ENCODE measurements at places on chromosomes 4 and X.

DNA sequence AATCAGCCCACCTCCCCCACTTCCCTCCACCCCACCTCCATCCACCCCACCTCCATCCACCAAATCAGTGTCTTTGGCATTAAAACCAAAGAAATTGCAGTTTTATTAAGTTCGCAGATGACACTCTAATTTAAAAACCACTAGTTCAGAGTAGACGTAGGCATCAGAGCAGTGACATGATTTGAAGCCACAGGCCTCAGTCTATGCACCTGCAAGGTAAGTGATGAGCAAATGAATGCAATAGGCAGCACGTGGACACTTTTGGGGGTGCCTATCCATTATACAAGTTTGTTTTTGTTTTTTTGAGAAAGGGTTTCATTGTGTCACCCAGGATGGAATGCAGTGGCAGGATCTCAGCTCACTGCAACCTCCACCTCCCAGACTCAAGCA, 88.0 kb upstream of the TRIM2 start:
- DNase-seq = no peak

DNA sequence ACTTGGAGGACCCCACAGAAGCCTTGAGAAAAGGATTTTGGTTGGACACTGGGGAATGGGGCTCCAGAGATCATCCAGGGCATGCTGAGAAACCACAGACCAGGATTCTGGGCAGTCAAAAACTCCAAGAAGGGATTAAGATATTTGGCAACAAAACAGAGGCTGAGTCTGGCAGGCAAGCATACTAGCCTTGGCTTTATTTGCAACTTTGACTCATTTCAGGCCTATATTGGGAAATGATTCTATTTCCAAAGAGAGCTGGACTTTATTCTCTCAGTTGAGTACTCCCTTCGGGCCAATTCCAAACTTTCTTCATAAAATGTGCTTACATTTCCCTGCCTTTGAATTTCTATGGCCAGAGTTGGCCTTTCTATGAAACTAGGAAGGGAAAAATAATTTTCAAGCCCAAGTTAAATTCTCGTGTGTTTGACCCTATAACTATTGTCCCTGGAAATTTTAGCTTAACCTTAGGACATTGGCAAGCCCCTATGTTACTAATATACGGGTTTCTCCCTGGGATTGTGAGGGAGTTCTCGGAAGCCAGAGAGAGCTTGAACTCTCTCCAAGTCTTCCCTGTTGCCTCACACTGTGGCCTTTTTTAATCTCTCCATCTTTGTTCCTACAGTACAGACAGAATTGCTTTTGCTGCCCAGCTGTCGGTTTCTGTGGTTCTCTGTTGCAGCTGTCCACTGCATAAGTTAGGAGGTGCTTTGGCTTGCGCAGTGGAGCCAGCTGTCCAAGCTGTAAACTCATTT, 112.6 kb upstream of the FAM9A start:
- no peak for DNase-seq

- no peak for DNase-seq
These were observed 15.3 kb upstream of the TASL start for GRCh38 chrX:30592831-30593230.

- no peak for DNase-seq
These were observed 824 bp downstream of the LRPAP1 start for GRCh38 chr4:3531318-3531878.

DNA sequence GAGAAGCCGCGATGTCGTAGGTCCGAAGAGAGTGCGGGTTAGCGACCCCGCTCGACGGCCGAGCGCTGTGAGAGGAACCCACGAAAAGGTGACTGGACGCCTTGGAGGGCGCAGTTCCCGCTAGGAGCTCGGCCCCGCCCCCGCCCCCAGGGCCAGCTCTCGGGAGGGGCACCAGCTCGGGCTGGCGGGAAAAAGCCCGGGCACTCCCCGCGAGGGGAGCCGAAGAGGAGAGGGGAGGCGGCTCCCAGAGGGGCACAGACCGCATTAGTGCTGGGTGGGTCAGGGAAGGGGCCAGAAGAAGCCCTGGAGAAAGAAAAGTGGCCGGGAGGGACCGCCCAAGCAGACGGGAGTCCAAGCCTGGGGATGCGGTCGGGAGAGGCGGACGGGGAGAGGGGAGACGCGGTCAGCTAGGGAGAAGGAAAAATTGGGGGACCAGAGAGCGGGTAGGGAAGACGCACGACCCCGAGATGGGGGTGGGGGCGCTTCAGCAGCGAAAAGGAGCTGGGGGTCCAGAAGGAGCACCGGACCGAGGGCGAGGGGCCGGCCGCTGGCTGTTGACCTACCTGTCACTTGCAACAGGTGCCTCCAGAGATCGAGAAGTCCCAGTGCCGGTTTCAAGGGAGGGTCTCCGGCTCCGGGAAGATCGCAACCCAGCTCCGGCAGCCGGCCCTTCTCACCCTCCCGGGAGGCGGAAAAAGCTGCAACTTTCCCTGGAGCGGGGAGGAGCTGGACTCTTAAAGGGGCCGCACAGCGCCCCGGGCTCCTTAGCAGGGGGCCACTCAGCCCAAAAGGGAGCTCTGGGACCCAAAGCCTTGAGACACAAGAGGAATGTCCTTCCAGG, at the start of gene SYTL4:
TSS of gene SYTL4 (minus strand) at position 681 of the 841 bp plus-strand sequence. CDS start 30,084 bp downstream, outside the sequence.
- no peak for DNase-seq

DNA sequence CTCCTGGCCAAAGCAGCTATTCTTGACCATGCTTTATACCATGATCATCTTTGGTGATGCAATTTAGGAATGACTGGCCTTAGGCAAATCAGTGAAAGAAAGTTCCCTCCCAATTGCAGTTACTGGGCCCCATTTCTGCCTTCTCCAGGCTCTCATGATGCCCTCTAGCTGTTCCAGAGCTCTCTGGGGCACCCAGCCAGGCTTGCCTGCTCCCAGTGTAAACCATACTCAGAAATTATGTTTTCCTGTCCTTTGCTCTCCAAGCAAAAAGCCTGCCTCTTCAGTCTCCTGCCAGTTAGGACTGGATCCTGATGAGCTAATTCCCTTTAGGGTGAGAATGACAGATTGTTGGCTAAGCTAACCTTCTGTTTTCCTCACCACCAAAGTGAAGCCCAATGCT, 85.3 kb upstream of the RBPJ start:
- DNase-seq = no peak

GRCh38 chr4:165079476-165079875, 25.8 kb downstream of the TRIM75 start:
- DNase-seq = no peak

DNA sequence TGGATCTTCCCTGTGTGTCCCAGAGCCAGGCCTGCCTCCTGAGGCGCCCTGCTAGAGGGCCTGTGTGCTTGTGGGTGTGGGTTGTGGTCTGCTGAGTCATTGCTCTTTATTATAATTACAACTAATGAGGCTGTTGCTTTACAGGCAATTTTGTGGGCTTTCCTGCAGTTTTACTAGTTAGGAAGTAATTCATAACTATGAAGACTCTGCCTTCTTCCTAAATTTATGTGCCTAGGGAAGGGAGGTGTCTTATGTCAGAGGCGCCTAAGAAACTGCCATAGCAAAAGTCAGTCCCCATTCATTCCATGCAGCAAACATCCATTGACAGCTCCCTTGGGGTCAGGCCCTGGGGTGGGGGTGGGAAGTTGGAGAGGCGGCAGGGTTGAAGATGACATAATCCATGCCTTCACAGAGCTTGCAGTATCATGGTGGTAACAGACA, 359.2 kb downstream of the IDS start:
- DNase-seq = no peak

DNA sequence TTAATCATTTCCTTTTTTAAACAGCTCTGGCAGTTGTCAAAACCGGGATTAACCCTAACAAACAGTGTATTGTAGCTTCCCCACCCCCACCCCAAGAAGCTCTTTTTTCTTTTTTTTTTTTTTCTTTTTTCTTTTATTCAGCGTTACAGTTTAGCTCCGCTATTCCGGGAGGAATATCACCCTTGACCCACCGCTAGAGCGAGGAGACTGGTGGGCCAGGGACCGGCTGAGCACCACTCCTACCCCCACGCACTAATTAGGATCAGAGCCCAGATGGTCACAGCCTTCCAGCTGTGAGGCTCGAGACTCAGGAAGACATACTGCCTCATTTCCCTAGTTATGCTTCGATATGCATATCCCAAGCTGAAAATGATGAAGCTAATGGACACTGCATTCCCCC, 2.0 kb downstream of the PARM1 start:
- no peak for DNase-seq

DNA sequence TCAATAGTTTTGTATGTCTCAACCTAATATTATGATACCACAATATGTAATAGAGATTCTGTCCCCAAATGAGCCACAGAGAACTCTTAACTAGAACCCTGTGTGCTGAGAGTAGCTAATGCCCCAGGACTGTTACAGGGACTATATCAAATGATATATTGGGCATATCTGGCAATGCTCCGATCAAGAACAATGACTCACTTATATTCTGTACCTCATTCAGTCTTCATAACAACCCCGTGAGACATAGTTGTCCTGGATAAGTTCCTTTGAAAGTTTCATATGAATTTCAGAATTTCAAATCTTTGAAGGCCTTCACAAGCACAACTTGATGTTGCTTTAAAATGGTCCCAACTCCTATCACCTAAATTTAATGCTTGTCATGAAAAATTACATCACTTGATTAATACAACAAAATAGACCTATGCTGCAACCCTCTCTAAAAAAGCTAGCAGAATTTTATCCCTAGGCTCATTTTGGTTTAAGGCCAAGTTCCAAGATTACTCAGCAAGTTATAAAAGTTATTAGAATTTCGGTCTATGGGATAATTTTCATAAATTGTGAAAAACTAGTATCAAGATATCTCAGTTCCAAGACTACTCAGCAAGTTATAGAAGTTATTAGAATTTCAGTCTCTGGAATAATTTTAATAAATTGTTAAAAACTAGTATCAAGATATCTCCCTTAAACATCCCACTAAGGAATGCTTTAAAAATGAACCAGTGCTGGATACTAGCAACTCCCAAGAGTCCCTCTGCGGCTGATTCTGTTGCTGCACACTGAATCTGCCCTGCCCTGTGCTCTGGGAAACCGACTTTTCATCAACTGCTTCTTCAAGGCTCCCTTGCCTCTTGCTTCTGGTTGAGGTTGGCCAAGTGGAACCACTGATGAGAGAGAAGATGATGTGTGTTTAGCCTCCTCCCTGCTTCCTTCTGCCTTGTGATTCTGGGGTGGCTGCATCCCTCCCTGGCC, 6.0 kb upstream of the ANXA3 start:
- DNase-seq = no peak

GRCh38 chr4:110170861-110171260, 27.6 kb downstream of the ELOVL6 start:
- no peak for DNase-seq

GRCh38 chr4:5467111-5467510, 241.2 kb downstream of the EVC2 start:
- DNase-seq = no peak

DNA sequence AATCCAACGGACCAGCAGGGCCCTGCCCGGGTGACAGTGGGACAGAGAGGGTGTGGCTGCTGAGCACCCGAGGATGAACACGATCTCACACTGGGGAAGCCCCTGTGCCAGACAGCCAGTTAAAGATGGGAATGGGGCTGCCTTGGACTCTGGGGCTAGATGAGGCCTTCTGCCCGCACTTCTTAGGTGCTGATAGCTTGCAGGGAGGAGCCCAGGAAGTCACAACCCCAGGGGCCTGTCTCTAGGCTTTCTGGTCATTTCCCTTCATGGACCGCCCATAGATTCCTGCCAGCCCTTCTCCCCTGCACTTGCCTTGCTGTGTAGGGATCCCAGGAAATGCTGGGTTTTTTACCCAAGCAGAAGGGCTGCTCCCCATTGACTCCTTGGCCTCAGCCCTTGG, 6.2 kb downstream of the ZNF275 start:
- DNase-seq = no peak

DNA sequence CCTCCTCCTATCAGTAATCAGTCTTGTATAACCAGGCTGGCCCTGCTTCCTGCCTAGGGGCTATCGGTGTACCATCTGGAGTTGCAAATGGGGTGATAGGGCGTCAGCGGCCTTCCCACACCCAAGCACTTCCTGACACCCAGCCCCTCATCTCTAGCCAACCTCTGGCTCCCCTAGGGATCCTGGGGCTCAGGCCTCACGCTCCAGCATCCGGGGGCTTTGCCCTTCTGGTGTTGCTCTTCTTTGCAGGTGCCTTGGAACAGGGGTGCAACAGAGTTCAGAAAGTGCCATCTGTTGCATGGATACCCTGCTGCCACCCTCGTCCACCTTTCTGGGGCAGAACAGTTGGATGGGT, 4.1 kb downstream of the IL9R start:
- DNase-seq = peak; percentile 41

- DNase-seq = no peak
These were observed 555 bp upstream of the GCNA start for GRCh38 chrX:71577682-71578081.

- DNase-seq = peak; percentile 13
These were observed 133.9 kb downstream of the HMX1 start for GRCh38 chr4:8737601-8738279.

- DNase-seq = peak; percentile 31
These were observed 418 bp downstream of the TAB3 start for GRCh38 chrX:30888526-30889146.

DNA sequence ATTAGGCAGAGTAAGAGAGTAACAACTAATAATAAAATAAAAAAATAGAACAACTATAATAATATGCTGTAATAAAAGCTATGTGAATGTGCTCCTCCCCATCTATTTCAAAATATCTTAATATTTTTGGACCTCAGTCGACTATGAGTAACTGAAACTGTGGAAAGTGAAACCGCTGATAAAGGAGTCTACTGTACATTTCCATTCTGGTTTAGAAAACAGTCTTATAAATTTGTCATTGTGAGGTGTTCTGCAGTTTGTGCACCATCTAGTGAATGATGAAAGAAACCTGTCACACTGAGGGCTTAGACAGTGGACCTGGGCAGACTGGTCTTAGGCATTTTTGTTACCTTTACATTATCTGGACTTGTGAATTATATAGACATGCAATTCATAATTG, 42.0 kb downstream of the TMEM150C start:
- no peak for DNase-seq

DNA sequence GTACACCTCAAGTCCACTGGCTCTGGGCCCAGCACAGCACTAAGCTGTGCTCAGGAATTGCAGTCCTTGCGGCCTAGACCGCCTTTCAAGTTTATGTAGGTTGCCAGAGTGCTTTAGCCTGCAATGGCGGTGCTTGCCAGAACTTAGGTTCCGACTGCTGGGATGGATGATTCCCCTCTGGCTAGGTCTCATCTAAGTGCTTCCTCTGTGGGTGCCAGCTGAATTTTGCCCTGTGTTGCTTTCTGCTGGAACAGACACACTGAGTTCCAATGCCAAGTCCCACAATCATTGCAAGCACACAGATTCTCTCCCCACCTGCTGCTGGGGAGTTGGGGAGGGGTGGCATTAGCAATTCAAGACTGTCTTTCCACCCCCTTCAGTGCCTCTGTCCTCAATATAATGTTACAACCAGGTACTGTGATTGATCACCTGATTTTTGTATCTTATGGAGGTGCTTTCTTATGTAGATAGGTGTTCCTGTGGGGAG, 129.5 kb downstream of the GRID2 start:
- DNase-seq = no peak

GRCh38 chr4:144647095-144647561, 1.2 kb downstream of the HHIP start:
- peak; percentile 54 for DNase-seq

GRCh38 chr4:82839624-82840023, 41.0 kb upstream of the SCD5 start:
- no peak for DNase-seq
